GM12891 (cell line): ENCODE measurements at places on chromosomes 7 and 10.
A peak's percentile ranks its signal among the peaks of the same experiment; 100 is the strongest.

DNA sequence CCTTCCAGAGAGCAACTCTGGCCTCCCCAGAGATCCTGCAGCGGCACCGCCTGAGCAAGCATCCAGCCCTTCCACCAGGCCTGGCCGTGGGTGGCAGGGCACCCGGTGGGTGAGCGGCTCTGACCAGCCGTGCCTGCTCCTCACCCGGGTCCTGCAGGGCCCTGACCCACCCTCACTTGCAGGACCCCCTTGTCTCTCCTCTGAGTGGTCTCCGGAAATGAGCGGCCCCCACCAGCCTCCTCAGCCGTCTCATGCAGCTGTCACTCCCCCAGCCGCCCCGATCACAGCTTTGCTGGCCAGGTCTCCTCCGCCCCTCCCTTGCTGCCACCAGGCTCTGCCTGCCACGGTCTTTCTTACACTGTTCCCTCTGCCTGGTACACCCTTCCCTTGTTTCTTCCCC is 218.2 kb downstream of the TCERG1L start:
- no peak for DNase-seq

- DNase-seq: no peak
Observed at GRCh38 chr10:93097386-93097785, 23.7 kb downstream of the CYP26A1 start.

DNA sequence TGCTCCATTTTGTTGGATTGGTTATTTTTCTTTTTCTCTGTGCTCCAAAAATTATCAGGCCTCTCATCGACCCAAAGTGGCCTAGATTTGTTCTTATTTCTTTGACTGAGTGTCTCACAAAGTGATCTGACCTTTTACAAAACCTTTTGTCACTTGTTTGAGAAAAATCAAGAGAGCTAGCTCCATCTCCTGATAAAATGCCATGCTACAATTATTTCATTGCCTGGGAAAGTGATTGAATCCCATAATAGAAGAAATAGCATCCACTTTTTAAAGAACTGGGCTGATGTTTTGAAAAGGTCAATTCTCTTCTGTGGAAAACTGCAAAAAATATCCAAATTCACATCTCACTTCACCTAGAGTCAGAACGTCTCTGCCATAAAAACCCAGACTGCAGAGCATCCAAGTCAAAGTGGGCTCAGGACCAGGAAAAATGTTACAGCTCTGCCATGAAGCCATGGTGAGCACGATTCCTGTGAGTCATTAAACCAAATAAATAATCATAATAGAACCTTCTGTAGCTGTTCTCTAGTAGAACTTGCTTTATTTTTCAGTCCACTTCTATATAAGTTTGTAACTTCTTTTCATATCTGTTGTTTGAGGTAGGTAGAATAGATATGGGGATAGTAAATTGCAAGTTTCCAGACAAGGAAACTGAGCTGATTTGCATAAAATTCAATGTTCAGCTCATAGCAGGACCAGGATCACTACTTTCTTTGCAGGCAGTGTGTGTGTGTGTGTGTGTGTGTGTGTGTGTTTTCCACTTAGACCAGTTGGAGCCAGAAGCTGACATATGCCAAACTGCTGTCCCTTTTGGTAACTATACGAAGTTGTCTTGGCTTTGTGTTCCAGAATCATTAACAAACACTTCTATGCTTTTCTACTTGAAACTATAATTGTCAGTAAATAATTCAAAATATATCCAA is 632.5 kb upstream of the ANKRD30A start:
- DNase-seq: no peak

DNA sequence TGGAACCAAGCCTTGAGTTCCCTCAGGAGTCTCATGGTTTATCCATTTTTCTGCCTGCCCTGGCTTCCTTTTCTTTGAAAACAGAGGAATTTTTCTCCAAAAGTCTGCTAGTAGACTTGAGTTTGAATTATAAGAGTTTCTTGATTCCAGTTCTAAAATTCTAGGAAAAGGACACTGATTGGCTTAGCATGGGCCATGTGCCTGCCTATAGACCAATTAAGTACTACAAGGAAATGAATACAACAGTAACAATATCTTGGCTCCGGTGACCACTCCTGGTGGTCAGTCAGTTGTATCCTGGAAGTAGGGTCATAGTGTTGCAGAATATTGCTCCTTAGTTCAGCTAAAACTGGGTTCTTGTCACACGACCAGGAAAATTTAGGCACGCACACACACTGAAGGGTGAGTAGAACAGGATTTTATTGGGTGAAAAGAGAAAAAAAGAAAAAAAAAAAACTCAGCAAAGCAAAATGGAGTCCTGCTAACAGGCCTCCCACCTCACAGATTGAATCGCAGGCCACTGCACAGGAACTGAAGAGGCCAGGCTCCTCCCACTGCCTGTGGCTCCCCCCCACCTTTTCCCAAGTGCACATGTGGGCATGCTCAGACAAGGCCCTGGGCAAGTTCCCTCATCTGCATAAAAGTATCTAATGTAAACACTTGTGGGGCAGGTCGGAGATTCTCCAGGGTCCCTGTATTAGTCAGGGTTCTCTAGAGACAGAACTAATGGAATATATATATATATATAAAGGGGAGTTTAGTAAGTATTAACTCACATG is 155.1 kb downstream of the LYZL1 start:
- DNase-seq: no peak

DNA sequence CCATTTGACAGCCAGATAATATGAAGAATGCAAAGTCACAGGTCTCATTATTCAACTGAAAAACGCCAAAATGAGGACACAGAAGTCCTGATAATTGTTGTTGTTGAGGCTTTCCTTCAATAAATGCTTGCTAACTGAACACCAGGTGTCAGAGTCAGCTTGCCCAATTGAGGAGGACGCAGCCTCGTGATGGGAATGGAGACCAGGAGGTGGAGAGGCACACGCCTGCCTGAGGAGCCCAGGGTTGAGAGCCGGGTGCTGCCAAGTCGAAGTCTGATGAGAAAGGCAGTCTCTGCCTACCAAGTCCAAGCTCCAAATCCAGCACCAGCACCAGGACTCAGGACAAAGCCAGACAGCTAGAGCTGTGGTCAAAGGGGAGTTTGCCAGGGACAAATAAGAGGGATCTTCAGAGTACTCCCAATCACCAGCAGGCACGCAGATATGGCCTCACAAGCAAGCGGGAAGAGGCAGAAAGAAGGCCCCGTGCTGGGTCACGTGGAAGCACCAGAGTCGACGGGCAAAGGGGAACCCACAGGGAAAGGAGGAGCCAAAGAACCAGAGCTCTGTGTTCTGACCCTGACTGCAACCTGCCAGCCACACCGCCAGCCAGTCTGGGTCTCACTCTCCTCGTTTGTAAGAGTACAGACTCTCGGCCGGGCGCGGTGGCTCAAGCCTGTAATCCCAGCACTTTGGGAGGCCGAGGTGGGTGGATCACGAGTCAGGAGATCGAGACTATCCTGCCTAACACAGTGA is 47.6 kb downstream of the VOPP1 start:
- no peak for DNase-seq

DNA sequence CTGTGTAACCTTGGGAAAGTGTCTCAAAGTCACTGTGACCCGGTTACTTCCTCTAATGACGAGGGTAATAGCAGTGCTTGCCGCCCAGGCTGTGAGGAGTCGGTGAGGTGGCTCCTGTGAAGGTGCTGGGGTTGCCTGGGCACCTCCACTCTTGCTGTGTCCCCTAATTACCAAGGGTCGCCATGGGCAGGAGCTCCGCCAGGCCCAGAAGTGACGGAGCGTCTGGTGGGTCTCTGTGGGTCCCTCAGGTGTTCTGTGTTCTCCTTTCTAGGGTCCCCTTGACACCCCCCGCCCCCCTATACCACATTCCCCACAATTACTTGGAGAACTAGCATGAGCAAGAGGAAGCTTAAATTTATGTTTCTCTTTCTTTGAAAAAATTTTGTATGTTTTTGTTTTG is 161.5 kb downstream of the WDR37 start:
- no peak for DNase-seq

- no peak for DNase-seq
Observed at GRCh38 chr7:26295586-26295985, 3.9 kb downstream of the SNX10 start.

GRCh38 chr10:83769281-83769820 is 370.0 kb upstream of the GHITM start:
- DNase-seq: no peak

DNA sequence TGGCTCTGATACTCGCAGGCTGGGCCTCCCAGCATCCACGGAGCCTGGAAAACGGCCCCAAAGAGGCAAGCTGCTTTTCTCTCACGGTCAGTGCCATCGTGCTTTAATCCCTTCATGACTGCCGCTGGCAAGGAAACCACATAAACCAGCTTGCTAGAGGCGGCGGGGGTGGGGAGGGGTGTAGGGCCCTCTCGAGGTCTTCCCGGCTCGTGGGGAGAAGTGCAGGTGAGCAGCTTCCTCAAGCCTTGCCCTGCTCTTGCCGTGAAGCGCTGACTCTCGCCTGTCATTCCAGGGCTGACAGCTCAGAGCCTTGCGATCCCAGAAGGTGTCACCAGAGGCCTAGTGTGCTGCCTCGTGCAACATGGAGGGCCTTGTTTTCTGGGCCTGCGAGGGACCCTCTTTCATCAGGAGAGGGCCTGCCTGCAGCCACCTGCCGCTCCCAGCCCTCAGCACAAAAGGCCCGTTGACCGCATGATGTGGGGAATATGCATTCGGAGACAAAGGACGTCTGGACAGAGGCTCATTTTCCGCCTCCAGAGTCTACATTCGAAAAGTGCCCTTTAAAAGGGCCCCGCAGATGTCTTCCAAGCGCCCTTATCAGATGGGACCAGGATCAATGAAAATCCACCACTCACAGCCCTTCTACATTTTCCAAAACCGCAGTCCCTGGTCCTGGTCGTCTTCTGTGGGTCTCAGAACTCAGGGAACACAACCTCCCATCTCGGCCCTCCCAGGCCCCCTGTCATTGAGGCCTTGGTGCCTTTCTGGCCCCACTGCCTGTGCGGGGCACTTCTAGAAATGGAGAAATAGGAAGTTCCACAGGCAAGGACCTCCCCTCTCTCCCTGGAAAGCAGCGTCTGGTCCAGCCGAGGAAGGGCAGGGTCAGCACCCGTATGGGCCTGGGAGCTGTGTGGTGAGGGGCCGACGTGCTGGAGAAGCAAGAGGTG is 58.7 kb downstream of the ZRANB1 start:
- peak; percentile 27 for DNase-seq

DNA sequence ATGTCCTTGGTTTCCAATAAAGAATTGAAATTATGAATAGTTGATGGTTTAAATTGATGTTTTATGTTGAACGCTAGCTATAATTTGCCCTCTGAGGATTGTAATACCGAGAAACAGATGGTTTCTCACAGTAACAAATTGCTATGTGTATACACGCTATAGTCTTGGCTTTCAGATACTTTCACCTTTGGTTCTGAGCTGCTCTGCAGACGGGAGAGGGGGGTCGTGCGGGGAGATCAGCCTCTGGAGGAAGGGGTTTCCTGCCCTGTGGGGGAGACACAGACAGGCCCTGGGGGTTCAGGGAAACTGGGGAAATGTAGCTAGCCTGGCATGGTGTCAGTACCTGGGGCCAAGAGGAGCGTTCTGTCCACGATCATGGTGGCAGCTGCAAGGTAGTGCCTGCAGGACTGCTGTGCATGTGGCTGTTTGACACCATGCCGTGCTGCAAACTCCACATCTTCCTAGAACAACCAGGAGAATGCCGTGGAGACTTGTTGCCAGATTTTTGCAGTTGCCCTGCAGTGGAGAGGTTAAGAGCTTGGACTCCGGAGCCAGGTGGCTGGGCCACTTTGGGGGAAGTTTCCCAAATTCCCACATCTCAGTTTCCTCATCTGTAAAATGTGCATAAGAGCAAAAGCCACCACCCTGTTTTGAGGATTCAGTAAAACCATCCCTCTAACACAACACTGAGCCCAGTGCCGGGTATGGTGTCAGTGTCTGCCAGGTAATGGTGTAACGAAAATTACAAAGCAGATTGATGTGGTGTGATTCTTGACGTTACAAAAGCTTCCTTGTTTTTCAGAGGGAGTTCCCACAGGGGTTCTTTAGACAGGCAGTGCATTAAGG is 167.9 kb downstream of the CUX1 start:
- no peak for DNase-seq

GRCh38 chr10:113047151-113047550 is 97.1 kb downstream of the TCF7L2 start:
- DNase-seq: no peak

DNA sequence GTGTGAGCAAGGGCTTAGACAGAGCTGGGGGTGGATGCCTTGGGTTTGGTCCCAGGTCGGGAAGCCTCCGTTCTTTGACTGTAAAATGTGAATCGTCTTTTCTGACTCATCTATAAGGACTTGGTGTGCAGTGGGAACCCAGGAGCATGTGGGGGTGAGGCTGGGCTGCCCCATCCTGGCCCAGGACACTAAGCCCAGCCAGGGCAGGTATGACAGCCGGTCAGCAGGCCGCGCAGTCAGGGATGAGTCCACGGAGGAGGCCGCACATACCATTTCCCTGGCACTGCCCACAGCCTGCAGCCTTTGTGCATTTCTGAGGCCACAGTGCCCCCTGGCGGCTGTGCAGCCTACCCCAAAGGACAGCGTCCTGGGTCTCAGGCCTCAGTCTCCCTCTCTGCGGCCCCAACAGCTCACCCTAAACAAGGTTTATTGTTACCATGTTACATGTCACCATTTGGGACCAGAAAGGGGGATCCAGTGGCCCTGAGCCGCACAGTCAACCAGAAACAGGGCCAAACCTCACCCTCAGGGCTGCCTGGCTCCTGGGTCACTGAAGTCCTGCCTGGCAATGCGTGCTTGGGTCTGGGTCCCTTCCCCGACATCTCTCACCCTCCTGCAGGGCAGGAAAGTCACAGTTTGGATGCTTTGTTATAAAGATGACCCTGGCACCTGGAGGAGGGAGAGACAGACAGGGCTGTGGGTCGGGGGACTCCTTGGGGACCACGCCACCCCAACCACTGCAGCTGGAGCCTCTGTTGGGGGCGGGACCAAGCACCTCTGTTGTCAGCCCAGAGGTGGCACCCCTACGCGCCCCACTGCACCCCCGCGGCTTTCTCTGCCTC is 14.4 kb upstream of the SH2B2 start:
- peak; percentile 89 for DNase-seq

- DNase-seq: no peak
Observed at GRCh38 chr10:104333728-104334373, 4.4 kb downstream of the ITPRIP start.

GRCh38 chr10:104732222-104732621 is 91.1 kb downstream of the SORCS3 start:
- no peak for DNase-seq

- DNase-seq: no peak
Observed at GRCh38 chr10:30500534-30500933, 66.5 kb downstream of the MAP3K8 start.

DNA sequence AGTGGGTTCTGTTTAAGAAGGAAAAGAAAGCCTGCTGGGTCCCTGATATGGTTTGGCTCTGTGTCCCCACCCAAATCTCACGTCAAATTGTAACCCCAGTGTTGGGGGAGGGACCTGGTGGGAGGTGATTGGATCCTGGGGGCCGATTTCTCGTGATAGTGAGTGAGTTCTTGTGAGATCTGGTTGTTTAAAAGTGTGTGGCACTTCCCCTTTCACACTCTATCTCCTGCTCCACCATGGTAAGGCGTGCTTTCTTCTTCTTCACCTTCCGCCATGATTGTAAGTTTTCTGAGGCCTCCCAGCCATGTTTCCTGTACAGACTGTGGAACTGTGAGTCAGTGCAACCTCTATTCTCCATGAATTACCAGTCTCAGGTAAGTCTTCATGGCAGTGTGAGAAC is 42.6 kb downstream of the INPP5A start:
- no peak for DNase-seq
